ENCODE measurements at places on chromosomes 3 and 15.

- DNase-seq: no peak
Observed at GRCh38 chr15:71329497-71330260, 214.4 kb downstream of the THSD4 start.

- DNase-seq: no peak
Observed at GRCh38 chr3:105162448-105162847, 204.3 kb upstream of the ALCAM start.

GRCh38 chr3:13145131-13145825 lies 72.0 kb upstream of the IQSEC1 start:
- no peak for DNase-seq

DNA sequence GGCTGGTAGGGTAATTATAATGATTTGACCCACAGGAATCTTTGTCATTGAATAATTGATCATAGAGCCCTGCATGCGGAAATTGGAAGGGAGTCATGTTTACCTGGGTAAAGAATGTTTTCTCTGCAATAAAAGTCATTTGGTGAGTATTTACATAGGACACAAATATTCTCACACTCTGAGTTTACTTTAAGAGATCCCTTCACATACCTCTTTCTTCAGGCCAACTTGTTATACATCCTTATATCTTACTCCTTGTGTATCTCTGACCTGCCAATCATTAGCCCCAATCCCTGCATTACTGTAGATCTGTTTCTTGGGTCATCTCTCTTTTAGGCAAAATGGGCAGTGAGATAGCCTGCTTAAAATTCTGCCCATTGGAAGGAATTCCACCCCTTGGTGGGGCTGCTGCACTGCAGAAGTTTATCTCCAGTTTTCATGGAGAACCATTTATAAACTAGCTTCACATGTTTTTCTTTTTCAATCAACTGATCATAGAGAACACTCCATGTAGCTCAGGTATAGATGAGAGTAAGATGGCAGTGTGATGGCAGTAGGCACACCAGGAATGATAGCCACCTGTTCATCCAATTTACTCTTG lies 46.2 kb downstream of the ILDR1 start:
- DNase-seq: no peak

DNA sequence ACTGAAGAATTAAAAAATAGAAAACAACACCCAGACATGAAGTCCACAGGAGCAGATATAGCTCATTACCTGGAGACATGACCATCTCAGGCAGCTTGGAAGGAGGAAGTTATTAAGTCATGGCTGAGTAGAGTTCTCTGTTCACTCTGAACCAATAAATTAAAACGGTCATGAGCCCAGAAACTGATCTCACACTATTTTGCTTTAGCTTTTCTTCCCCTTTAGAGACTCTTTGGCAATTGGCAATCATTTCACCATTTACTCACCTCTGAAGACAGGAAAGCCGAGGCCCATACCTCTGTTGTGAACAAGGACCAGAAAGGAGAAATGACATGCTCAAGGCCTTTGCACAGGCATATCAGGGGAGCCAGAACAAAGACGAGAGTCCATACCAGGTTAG lies 26.6 kb downstream of the CLDN18 start:
- DNase-seq: no peak

- peak; percentile 43 for DNase-seq
Observed at GRCh38 chr15:81789403-81789802, 256.4 kb downstream of the MEX3B start.

- no peak for DNase-seq
Observed at GRCh38 chr3:133153382-133153781, 115.2 kb downstream of the TMEM108 start.

DNA sequence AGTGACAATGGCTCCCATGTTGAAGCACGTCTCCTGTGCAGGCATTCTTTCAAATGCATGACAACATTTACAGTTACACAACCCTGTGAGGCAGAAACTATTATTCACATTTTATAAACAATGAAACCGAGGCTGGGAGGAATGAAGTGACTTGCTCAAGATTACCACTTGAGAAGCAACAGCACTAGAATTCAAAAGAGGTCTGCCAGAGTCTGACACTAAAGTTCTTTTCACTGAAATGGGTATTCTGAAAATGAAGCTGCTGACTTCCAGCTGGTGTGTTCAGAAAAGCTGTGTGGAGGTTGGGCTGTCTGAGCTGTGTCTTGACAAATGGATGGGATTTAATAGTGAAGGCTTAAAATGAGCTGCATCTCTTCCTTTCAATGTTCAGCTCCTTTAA lies 104.4 kb downstream of the THSD4 start:
- no peak for DNase-seq

DNA sequence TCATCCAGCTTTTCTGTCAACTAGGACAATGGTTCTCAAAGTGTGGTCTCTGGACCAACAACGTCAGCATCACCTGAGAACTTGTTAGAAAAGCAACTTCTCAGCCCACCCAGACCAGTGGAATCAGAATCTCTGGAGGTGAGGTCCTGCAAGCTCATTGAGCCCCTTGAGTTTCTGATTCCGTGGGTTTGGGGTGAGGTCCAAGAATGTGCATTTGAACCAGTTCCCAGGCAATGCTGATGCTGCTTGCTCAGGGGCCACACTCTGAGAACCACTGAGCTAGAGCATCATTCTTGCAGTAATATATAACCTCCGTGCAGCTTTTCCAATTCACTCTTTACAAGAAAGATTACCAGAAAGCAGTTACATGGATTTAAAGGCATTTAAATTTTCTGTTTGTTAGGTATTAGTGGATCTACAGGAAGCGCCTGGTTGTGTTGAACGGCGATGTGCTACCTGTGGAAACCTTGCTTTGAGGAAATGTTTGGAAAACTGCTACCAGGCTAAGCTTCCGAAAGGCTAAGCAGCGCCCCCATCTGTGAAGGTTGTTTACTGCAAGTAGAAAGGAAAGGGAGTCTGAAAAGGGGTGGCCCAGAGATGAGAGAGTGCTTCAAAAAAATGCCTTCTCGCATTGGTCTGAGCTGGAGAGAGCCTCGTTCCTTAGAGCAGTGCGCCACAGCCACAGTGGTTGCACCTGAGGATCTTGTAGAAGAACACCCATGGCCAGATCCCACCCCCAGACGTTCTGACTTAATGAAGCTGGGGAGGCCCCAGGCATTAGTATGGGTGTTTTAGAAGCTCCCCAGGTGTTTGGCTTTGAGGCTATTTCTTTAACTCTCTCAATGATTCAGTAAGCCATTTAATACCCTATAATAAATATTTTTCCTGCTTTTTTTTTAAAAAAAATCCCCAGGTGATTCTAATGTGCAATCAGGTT lies 50.0 kb downstream of the RLBP1 start:
- peak; percentile 20 for DNase-seq

DNA sequence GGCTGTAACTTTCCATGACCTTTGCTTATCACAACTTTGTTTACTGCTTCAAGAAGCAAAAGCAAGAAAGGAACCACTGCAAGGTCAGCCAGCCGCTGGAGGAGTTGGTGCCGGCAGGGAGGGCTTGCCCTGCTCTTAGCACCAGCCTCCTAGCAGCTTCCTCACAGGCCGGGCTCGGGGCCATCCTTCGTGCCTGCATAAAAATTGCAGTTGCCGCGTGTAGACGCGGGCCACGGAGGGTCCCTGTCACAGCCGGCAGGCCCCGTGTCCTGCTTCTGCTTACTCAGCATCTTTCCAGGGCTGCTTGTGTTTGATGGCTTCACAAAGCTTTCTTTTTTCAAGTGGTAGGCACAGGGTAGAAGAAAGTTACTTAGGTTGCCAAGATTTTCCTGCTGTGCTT lies 84.4 kb downstream of the PGPEP1L start:
- DNase-seq: no peak

DNA sequence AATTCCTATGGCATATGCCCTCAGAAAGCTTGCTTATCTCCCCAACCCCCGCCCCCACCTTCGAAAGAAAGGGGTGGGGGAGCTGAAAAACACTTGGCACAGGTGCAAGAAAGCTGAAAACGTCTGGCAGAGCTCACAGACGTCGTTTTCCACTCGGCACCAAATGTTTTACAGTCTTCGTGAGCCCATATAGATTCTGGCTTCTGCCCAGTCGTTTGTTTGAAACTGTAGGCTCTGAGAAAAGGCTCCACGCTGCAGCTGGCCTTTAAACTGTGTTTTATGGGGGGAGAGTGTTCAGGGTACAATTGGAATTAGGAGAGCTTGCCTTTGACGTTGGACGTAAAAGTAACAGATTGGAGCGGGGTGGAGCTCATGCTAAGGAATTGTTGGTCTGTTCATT lies 130.3 kb downstream of the MDFIC2 start:
- no peak for DNase-seq

DNA sequence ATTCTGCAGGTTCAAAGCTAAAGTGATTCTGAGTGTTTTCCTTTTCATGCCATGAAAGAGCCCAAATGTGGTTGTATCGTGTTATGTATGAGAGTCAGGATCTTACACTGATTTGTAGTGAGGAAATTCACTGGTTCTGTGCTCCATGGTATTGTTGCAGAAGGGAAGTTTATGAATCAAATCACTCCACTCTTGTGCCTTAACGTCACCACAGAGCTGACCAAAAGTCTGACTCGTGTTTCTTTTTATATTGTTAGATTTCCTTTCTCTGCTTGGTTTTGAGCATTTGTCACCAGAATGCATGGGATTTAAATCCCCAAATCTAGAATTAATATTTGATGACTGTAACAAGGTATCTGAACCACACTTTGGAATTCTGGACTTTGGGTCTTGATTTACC lies 29.1 kb upstream of the SLC30A4 start:
- DNase-seq: no peak

GRCh38 chr15:85527895-85528294 lies 147.5 kb downstream of the AKAP13 start:
- DNase-seq: no peak

DNA sequence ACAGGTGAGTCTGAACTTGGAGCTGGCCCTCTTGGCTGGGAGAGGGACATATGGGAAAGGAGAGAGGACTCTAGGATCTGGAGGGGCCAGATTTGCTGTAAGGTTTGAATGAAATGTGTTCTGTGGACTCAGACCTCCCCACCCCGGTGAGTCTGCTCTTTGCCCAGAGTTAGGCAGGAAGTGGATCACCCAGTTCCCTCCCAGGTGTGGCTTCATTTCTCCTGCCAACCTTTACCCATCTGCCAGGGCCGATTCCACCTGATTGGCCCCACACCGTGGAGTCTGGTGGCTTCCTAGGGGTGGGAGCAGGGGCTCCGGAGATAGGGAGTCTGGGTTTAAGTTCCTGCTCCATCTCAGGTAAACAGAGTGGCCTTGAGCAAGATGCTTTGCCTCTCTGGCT lies 25.5 kb downstream of the CD276 start:
- DNase-seq: no peak

DNA sequence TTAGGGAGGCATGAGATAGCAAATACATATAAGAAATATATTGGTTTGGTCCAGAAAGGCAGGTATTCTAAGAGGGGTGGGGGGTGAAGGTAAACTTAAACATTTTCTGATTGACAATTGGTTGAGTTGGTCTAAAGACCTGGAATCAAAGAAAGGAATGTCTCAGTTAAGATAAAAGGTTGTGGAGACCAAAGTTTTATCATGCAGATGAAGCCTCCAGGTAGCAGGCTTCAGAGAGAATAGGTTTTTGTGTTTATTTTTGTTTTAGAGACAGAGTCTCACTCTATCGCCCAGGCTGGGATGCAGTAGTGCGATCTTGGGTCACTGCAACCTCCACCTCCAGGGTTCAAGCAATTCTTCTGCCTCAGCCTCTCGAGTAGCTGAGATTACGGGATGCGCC lies 80.5 kb downstream of the NPAP1 start:
- no peak for DNase-seq

DNA sequence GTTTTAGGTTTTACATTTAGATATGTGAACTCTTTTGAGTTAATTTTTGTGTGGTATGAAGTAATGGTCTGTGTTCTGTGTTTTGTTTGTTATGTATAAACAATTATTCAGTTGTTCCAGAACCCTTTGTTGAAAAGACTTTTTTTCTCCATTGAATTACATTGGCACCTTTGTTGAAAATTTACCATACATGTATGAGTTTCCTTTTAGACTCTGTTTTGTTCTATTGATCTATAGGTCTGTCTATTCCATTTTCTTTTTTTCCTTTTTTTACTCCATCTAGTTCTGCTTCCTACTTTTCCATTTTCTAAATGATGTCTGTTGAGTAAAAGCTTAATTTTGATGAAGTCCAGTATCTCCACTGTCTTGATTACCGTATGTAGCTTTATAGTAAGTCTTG lies 31.4 kb downstream of the ARIH2 start:
- no peak for DNase-seq

- DNase-seq: no peak
Observed at GRCh38 chr3:176661432-176661964, 535.8 kb downstream of the TBL1XR1 start.

DNA sequence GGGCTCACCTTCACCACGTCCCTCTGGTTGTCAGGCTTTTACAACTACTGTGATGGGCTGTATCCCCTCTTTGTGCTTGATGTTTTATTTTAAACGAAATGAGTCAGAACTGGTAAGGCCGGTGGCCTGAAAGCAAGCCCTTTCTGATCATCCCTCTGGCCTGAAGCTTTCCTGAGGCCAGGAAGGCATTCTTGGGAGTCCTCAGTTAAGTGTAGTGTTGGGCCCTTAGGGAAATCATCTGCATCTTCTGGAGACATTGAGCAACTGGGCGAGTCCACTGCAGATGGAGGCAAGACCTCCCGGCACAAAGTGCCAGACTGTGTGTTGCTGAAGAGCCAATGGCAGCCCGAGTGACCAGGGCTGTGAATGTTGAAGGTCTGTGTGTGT lies 33.0 kb upstream of the AMOTL2 start:
- no peak for DNase-seq

GRCh38 chr3:52299247-52299878 lies 11.7 kb downstream of the GLYCTK start:
- no peak for DNase-seq

DNA sequence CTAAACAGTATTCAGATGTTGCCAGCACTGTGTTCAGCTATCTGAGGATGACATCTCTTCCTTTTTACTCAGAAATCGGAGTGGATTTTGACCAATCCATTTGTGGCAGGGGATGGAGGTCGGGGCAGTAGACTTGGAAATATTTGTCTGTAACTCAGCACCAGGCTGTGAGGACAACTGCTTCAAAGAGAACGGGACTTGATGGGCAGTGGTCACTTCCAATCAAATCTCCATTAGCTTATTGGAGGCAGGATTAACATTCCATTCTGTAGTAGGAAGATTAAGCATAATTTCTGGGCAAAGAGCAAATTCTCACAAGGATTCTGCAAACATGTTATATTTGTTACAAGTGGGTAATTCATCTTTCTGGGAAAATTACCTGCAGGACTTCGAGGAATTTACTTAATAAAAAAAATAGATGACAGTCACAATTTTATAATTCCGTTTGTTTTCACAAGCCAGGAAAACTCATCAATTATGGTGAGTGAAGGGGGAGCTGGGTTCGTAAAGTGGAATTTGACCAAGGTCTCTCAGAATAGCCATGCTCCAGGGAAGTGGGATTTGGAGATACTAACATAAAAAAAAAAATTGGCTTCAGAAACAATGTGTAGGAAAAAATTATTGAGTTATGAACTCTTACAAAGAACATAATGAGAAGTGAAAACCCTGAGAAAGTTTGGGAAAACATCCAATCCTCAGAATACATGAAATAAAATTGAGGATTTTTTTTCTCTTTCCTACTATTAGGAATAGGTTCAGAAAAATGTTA lies 18.1 kb downstream of the CRABP1 start:
- DNase-seq: no peak

GRCh38 chr3:140627756-140628155 lies 50.1 kb upstream of the TRIM42 start:
- no peak for DNase-seq

All from SHP77 treated with DMSO at 0.1 percent for 48 hours (cell line).